ENCODE measurements at places on chromosomes 2 and 18.

- DNase-seq, result no peak
These were observed 3.7 kb downstream of the HS1BP3 start for GRCh38 chr2:20647211-20647610.

DNA sequence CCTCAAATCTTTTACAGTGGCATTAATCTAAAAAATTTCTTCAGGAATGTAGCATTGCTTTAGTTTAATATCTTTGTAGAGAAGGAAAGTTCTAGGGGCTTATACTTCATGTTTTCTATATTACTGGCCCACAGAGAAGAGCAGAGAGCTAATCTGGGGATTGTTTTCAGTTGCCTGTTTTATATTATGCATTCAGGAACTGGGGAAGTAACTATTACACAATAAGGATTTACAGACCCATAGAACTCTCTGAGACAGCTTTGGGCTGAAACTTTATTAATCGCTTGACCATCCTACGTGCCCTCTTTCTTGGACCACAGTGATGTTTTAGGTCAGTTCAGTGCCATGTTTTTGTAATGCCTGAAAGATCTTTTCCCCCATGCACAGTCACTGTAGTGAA lies 29.9 kb downstream of the BIRC6 start:
- no peak for DNase-seq

DNA sequence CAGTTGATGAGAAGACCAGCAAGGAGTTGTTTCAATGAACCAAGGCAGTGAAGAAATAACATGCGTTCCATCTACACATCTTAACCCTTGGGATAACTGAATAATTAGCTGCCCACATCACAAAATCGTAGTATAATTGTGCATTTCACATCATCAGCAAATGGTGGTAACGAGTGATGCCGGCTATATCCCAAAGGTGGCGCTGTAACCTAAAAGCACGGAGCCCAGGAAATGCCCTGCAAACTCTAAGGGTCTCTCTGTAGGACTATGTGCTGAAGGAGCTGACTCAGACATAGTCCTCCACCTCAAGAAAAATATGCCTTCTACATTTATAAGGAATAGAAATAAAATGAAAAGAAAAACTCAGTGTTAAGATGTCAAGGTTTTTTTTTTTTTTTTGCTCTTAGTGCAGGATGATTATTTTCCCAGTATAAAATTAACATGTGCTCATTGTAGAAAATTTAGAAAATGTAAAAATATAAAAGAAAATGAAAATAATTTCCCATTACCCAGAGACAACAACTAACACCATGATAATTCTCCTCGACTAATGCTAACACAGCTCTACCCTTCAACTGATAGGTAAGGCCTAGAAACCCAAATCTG lies 23.1 kb upstream of the DSG3 start:
- no peak for DNase-seq

DNA sequence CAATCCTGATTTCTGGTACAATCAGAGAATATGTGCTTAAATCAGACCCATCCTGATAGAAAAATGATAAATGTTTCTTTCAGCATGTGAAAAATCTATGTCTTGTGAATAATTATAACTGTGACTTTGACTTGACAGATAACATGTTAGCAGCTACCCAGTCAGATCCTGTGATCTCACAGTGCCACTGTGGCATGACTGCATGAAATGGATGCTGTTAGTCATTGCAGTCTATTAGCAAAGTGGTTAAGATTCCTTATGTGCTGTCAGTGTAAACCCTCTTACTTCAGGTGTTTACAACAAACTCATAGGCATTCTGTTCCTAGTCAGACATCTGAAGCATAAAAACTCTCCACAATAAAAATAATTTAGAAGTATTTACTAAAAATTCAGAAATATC lies 244.6 kb upstream of the RND3 start:
- no peak for DNase-seq

GRCh38 chr2:71860381-71860926 lies 287.2 kb downstream of the CYP26B1 start:
- no peak for DNase-seq

- DNase-seq, result no peak
These were observed 483.8 kb downstream of the TDRD15 start for GRCh38 chr2:21607572-21607971.

DNA sequence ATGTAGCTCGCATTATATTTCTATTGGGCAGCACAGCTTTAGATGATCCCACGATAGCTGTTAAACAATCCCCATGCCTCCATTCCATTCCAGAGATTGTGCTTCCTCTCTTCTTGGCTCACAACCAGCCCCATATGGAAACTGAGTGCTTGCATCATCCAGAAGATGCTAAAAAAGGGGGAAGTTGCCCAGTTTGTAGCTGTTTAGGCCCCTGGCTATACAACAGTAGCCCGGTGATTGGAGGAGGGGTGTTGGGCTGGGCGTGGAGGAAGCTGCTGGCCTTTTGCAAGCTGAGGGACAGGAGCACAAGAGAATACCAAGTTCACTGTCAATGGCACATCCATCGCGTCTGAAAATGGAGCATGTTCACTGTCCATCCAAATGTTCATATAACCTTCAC lies 360.2 kb downstream of the ALK start:
- DNase-seq, result no peak

DNA sequence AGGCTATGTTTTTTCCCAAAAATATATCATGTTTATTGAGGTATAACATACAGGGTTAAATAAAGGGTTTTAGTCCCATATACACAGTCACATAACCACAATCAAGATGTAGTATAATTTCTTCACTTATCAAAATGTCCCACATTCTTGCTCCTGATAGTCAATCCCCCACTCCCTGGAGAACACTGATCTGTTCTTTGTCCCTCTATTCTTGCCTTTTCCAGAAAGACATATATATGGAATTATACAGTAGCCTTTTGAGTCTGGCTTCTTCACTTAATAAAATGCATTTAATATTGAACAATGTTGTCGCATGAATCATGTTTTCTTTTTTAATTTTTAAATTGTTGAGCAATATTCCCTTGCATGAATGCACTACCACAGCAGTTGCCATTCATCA lies 1059.7 kb downstream of the TSN start:
- DNase-seq, result no peak

DNA sequence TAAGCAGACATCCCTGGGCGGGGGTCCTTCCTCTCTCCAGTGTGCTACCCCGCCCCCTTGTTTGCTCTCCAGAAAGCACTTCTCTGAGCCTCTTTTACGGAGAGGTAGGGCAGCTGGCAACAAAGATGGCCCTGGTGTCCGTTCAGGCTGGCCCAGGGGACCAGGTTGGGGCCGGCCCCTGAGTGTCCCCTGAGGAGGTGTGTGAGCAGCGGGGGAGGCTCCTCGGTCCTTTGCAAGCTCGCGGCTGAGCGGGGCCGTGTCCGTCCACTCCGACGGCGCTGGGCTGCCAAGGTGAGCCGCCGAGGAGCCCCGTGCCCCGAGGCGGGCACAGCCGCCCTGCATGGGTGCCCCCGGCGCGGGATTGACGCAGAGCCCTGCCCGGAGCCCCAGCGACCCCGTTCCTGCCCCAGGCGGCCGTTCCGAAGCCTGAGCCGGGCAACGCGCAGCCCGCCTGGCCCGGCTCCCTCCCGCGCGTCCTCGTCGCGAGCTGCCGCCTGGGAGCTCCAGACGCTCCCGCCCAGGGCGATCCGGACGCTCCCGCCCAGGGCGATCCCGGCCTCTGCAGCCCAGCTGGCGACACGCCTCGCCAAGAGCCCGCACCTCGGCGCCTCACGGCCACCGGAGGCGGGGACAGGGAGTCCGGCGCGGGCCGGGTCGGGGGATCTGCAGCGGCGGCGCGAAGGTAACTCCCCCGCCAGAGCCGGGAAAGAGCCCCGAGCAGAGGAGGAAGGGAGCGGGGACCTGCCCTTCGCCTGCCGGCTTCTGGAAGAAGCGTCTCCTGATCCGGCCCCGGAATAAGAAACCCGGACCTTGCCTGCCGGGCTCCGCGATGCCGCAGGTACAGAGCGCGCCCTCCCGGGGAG lies at the start of gene PROKR1:
Gene PROKR1 (plus strand): TSS at position 569 of the 863 bp plus-strand sequence. CDS start 2,243 bp downstream, outside the sequence.
- no peak for DNase-seq

DNA sequence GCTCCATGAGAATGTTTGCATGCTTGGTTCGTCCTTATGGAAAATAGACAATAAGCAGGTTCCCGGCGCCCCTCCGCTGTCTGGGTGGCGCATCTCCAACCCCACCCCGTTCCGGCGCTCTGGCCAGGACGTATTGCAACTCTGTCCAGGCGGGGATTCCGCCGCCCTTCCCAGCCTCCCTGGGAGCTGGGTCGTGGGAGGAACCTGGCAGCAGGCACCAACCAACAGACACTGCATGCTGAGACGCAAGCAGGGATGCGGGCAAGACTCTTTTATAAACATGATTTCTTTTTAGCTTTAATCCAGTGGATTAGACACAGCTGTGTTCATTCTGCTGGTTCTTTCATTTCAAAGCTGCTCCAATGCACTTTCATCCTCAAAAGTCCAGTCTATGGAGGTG lies 240.2 kb downstream of the SH3BP4 start:
- no peak for DNase-seq

DNA sequence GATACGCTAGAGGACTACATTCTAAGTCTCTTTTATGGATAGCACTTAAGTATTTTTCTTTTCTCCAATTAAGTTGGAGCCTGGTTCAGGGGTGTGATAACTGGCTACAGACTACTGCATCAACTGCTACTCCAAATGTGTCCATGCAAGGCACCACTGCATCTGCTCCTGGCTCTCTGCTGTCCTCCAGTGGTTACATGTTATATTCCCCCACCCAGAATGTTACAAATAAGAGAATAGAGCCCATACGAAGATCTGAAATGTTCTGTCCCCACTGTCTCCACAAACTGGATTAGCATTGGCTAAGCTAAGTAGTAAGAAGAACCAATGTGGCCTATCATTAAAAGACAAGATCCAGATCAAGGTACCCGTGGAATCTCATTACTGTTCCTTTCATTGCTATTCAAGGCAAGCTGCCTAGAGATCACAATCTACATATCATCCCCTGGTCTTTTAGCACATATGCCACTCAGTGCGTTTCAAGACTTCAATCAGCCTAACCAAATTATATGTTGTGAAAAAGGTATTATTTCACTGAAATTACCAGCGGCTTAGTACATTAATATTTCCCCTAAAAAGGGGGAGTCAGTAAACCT lies 308.3 kb upstream of the SLC8A1 start:
- DNase-seq, result peak; percentile 4
